ENCODE measurements at places on chromosomes 5 and 9.

GRCh38 chr5:126998895-126999570, 31.3 kb downstream of the MARCHF3 start:
- DNase-seq, result no peak

DNA sequence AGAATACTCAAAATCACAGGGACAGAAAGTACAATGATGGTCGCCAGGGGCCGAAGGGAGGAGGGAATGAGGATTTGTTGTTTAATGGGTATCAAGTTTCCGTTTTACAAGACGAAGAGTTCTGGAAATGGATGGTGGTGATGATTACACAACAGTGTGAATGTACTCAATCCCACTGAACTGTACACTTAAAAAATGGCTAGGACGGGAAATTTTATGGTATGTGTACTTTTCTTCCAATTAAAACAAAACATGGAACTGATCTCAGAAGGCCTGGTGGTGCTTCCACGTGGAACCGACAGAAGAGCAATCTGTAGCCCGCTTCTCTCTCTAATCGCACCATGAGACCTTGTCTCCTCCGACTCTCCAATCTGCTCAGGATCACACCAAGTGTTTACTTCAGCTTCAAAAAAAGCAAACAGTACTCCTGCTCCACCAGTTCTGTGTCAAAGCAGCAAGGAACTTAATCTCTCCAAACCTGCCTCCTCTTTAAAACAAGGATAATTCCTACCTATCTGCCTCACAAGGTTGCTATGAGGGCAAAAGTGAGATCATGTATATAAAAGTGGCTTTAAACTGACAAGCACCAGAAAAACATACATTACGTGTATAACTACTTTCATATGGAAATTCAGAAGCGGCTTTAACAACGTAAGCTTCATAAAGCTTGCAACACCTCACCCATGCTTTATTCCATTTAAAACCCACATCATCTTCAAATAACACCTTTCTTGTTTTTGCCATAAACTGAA, 2.1 kb downstream of the ECPAS start:
- DNase-seq, result no peak

DNA sequence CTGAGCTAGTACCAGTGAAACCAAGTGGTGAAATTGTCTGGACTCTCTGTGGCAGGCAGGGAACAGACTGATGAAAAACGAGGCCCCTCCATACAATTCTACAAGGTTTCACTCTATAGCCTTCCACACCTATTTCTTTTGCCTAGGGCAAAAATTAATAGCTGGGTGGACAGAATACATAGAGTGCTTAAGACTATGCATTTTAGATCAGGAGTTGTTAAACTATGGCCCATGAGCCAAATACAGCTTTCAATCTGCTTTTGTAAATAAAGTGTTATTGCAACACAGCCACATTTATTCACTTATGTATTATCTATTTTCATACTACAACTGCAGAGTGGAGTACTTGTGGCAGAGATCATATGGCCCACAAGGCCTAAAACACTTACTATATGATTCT, 45.2 kb downstream of the SH3TC2 start:
- no peak for DNase-seq

DNA sequence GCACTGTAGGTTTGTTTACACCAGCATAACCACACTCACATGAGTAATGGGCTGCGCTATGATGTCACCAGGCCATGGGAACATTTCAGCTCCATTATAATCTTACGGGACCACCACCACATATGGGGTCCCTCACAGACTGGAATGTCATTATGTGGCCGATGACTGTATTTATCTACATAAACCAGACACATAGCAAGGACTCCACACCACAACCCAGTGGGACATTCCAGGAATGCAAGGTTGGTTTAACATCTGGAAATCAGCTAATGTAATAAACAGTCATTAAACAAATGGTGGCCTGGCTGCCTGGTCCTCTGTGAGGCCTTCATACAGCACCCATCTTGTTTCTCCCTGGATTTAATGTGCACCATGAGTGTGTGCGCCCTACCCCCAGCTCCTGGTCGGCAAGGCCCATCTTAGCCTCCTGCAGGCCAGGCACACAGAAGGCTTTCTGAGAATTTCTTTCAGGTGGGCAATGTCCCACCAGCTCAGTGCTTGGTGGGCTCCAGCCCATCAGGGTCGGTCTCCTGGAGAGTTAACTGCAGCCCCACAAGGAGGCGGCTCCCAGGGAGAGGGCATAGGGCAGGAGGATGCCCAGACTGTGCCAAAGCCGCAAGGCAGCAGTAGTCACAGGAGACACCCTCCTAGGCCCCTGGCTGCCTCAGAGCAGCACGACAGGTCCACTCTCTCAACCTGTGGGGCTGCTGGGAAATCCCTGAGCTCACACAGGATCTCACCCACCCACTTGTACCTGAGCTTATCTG, 35.9 kb upstream of the SARDH start:
- no peak for DNase-seq

GRCh38 chr5:143014017-143014651, 244.0 kb downstream of the ARHGAP26 start:
- peak; percentile 9 for DNase-seq

DNA sequence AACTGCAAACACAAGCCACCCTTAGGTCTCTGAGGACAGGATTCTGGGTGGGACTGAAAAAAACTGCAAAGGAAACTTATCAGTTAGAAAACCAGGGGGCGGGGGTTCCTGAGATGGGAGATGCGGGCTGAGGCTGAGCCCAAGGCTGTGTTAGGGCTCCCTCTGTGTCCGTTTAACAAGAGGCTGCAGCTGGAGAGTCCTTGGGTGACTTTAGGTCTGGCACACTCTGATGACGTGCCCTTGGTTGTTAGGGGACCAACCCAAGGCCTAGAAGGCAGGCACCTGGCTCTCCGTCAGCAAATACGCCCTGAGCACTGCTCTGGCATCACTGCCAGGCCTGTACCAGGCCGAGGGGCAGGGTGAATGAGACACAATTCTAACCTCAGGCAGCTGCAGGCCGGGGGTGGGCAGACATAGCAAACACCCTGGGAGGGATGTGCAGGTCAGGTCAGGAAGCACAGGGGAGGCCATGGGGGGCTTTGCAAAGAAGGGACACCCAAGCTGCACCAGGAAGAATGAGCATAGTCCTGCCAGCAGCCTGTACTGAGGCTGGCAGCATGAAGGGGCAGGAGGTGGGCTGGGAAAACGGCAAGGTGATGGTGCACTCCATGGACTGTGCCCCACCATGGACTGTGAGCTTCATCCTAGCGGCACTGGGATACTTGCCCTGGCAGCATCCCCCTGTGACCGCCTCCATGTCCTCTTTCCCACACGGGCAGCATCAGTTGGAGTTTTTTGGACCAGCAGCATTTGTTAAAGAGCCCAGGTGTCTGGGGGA, 137.9 kb downstream of the GABBR2 start:
- DNase-seq, result no peak

DNA sequence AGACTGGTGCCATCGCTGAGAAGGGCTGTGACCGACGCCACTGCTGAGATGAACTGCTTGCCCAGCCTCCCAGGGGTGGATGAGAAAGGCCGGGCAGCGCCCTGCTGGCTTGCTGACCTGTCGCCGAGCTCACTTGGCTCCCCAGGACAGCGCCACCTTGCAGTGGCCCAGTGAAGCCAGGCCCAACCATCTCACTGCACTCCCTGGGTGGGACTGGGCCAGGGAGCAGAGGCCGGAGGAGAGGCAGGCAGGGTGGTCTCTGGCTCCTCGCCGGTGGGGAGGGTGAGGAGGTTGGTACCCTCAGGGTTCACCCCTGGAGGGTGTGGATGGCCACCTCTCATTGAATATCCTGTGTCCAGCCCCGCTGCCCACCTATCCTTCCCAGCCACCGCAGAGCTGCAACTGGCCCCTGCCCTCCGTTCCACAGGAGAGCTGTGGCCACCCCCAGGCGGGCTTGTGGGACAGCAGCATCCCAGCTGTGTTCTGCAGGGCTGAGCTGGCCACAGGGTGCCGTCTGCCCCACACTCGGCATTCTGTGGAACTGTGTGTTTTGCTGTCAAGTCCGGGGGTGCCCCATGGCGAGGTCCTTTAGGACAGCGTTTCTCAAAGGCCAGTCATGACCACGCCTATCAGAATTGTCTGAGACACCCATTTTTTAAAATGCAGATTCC, 41.0 kb upstream of the FCN2 start:
- DNase-seq, result no peak

DNA sequence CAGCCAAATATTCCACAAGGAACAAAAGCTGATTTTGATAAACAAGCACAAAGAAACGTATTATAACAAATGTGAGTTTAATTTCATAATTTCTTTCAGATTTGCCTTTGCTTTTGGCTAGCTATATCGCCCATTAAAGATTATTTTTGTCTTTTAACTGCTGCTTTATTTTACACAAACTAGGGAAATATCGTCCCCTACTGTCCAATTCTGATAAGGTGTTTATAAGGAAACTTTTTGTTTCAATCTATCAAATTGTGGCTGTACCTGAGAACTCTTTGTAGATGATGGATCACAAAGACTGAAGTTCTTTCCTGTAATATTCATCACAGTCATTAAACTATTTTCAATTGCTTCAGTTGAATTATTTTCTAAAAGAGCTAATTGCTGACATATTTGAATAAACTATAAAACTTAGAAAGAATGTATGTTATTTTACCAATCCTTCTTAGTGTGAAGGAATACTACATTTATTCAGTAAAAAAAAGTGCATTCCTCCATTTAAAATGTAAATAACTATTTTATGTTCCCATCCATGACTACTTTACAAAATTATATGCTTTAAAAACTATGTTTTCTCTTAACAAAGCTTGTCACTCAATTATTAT, 431.3 kb upstream of the ITGA1 start:
- DNase-seq, result peak; percentile 67

- DNase-seq, result no peak
Observed at GRCh38 chr9:36755019-36755418, 182.3 kb downstream of the MELK start.

DNA sequence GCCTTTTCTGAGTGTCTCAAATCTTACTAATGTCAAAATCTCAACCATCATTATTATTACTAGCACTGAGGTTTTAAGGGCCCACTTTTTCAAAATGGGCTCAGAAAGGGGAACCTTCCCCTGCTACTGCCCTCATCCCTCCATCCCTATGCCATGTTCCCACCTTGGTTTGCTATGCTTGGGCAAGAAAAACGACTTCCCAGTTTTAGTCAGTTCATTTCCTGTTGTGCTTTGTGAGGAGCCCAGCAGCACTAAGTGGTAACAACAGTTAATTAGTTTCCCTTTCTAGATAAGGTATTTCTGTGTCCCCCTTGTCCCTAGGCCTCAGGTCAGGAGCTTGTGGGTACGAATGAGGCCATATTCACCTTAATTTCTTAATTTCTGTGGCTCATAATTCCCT, 595.2 kb downstream of the RAB3C start:
- DNase-seq, result no peak

All from NCI-H345 (cell line).